Right cardiac atrium (tissue), 5 donors: ENCODE measurements at places on chromosomes 12 and 14. TPM values are rescaled to one million over a fixed set of nuclear protein-coding genes. Genes with fewer than 3 reads are reported as not detected.

- no peak for DNase-seq
Observed at GRCh38 chr14:99257122-99257672, 14.8 kb downstream of the BCL11B start.

DNA sequence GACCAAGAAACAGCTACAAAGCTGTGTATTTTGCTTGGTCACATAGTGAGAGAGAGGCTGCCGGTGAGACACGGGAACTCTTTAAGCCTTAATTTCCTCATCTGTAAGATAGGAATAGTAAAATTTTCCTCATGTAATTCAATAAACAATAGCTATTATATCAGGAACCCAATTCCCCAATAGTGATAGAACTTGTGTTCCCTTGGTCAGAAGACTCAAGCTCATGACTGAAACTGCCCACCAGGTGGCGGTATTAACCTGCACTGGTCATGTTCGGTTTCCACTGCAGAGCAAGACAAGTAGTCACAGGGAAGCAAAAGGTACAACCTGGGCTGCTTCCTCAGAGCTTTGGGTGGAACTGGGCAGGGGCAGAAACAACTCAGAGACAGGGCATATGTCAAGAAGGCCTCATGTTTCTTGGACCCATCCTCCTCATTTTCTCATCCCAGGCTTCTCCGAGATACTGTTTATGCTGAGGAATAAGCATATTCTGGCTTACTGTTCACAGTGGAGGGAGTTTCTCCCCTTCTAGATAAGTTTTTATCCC lies 4.2 kb upstream of the AJUBA start:
- peak; percentile 89 for DNase-seq

- DNase-seq: no peak
Observed at GRCh38 chr14:78637908-78638475, 467.8 kb downstream of the NRXN3 start.

DNA sequence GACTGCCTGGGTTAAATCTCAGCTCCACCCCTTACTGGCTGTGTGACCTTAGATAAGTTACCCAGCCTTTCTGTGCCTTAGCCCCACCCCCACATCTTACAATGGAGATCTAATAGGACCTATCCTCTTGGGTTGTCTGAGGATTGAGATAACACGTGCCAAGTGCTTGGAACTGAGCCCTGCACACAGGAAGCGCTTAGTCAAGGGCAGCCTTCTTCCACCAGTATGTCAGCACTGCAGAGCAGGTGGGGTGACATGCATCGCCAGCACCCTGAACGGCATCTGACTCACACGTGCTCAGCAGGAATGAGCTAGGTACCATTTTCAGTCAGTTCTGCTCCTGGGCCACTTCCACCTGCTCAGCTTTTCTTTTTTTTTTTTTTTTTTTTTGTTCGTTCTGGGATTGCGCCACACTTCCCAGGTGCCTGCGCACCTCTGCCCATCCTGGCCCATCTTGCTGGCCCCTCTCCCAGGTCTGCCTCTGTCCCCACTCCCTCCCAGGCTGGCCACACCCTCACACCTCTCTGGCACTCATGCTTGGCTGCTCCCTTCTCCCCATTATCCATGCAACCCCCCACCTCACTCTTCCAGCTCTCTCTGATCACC lies 19.6 kb downstream of the LGMN start:
- DNase-seq: no peak

- no peak for DNase-seq
Observed at GRCh38 chr12:57029457-57029856, 13.1 kb upstream of the TAC3 start.

- DNase-seq: no peak
Observed at GRCh38 chr12:119393677-119394076, 59.1 kb downstream of the CCDC60 start.

- DNase-seq: no peak
Observed at GRCh38 chr14:59131938-59132795, 56.3 kb upstream of the DAAM1 start.

Gene MYF6
- total RNA-seq: not detected

Gene IKZF4
- 8.7 TPM for total RNA-seq

- DNase-seq: no peak
Observed at GRCh38 chr12:22409377-22410164, 75.1 kb upstream of the ST8SIA1 start.

DNA sequence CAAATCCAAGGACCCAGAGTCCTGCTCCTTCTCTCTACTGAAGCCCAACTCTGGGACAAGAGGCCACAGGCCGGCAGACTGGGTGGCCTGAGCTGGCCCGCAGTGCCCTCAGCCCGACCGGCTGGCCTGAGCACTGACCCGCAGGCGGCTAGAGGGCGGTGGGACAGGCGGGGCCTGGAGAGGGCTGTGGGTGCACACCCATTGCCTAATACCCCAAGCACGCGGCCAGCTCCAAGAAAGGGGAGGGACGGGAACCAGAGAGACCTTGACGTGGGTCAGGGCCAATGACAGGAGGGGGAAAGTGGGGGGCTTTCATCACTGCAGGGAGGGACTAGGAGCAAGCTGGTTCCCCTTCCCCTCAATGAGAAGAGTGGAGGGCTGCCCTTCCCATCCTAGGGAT lies 2.0 kb upstream of the WNT10B start:
- DNase-seq: peak; percentile 93

Gene TAS2R50
- total RNA-seq: 0.63 TPM

DNA sequence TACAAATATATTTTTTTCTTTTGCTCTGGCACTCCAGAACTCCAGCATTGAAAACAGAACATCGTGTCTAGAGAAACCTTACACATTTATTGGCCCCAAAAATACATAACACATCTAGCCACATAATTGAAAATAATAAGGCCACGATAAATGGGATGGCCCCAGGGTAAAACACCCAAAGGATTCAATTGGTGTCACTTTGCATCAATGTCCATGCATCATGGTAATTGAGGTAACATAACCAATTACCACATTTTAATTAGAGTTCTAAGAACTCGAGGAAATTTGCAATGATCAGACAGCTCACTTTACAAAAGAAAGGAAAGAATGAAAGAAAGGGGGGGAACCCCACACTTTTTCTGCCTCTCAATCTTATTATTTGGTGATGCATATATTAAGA lies 151.8 kb upstream of the NPAS3 start:
- DNase-seq: no peak

DNA sequence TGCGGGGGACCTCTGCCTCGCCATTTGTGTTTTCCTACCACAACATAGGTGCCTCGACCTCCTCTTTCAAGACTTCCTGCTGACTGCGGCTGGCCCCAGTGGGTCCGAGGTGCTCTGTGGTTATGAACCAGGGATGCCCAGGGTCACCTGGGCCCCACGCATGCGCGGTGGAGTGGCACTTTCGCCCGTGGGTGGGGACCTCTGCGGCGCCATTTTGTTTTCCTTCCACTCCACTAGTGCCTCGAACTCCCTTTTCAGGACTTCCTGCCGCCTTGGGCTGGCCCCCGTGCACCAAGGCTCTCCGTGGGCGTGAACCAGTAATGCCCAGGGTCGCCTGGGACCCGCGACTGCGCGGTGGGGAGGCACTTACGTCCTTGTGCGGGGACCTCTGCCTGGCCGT lies 351.6 kb downstream of the ALG10 start:
- DNase-seq: no peak

GRCh38 chr12:74647256-74647655 lies 109.6 kb downstream of the ATXN7L3B start:
- no peak for DNase-seq

Gene SERPINA12
- not detected for total RNA-seq

Gene HNF1A
- not detected for total RNA-seq

Gene RDH5
- 24.4 TPM for total RNA-seq

Gene SLC2A14
- total RNA-seq: not detected

DNA sequence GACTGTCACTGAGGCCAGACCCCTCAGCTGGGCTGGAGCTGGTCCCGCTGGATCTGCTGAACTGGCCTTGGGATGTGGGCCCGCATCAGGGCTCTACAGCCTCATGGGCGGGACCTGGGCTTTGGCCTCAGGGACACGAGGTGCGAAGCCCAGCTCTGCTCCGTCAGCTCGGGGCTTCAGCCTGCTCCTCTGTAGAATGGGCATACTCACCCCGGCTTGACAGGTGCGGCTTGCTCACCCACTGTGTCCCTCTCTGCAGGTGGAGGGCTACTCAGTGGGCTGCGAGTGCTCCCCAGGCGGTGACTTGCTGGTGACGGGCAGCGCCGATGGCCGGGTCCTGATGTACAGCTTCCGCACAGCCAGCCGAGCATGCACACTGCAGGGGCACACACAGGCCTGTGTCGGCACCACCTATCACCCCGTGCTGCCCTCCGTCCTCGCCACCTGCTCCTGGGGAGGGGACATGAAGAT lies 57.6 kb downstream of the BEGAIN start:
- DNase-seq: no peak

DNA sequence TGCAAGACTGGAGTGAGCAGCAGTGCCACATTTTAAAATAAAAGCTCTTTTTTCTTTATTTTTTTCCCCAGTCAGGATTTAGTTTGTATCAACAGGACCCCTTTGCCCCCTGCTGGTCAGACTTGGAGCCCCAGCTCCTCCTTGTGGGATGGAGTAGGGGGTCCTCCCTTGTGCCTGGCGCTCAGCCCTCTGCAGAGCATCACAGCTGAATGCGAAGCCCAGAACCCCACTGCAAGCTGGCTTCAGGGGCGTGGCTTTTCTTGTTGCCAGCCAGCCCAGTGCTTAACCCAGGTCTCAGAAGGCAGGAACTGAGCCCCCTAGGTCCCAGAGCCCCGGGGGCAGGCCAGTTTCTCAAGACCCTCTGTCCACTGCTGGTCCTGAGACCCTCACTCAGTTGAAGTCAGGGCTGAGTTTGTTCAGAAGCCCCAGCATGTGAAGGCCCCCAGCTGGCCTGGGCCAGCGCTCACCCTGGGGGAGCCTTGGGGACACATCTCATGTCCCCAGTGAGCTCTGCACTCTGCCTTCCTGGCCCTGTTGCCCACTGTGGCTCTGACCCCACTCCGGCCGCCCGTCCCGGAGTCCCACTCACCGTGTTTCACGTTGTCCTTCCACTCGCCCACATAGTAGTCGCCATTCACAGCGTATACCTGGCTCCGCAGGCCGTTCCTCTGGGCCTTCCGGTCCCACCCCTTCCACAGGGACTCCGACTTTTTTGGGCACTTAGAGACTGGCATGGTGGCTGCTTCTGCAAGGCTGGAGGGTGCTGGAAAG lies 519 bp downstream of the MORN3 start:
- no peak for DNase-seq

Gene DNAH10
- total RNA-seq: 0.09 TPM

Gene NKX2-1
- total RNA-seq: 0.25 TPM

Gene NOVA1
- 5.2 TPM for total RNA-seq

DNA sequence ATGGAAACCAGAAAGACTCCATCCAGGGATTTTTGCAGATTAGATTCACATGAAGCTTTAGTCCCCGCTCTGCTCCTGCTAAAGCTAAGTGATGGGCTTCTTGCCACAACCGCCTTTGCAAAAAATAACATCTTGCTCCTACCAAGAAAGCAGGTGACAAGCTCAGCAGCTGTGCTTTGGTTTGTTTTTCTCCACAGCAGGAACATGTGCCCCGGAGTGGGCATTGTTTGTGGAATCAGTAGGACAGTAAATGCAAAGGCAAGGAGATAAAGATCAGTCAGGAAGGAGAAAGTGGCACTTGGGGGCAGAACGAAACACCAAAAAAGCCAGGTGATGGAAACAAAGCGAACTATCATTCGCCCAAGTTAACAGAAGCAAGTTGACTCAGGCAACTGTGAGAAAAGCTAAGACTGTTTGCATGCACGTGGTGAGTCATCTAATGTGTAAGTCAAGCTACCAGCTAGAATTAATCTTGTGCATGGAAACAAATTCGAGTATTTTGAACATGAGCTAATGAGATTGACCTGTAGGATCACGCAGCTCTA lies 165.5 kb upstream of the PLXNC1 start:
- DNase-seq: no peak

- peak; percentile 78 for DNase-seq
Observed at GRCh38 chr14:75980856-75981255, 939 bp downstream of the TGFB3 start.

DNA sequence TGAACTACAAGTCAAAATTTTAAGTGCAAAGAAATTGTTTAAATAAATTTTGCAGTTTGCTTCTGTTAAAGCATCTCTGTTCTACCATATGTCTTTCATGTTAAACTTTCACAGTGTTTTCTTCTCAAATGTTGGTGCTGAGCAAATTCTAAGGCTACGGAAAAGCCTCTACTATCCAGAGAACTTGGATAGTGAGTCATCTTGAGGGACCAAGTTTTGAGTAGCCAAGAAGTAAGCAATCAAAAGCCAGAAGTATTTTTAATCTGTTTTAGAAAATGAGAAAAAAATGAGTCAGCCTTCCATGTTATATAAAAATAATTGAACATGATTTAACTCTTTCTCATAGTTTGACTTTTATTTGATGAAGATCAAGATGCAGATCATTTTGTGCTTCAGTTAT lies 3.3 kb downstream of the BRMS1L start:
- no peak for DNase-seq

GRCh38 chr14:72404106-72404774 lies 472.0 kb downstream of the RGS6 start:
- DNase-seq: no peak

DNA sequence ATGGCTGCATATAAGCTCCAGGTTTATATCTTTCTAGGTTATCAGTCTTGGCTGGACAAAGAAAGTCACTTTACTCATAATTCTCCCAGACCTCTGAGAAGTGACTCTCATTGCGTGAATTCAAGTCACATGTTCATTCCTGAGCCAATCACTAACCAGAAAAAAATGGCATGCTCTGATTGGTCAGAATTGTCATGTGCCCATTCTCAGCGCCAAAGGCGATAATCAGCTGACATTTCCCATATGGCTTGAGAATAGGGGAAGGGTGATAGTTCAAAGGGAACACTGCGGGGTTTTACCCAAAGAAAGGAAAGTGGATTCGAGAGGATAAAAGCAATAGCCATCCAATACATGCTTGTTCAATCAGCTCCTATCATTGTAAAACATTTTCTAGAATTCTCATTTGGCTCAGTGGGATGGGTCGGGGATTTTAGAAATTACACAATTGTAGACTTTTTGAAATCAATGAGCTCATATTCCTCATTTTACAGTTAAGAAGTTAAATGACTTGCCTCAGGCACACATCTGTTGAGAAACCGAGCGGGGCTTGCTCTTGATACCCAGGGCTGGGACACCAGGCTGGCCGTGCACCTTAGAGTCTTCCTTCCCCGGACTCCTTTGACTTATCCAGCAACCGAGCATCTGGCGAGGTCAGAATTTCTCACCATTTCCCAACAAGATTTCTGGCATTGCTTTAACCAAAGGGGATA lies 454.0 kb upstream of the TBX3 start:
- peak; percentile 29 for DNase-seq

Gene GPD1
- 12.3 TPM for total RNA-seq

GRCh38 chr12:117142094-117142493 lies 42.9 kb upstream of the TESC start:
- no peak for DNase-seq

Gene KIF5A
- 0.17 TPM for total RNA-seq

Gene ADAM21
- not detected for total RNA-seq

Gene C12orf54
- not detected for total RNA-seq

- no peak for DNase-seq
Observed at GRCh38 chr14:63436286-63437098, 106.7 kb downstream of the PPP2R5E start.

Gene IFI27
- total RNA-seq: 98.5 TPM

Gene ACRBP
- 1.0 TPM for total RNA-seq

Gene HOXC5
- not detected for total RNA-seq

- no peak for DNase-seq
Observed at GRCh38 chr12:1977109-1977508, 27.1 kb downstream of the DCP1B start.

Gene PIWIL1
- total RNA-seq: not detected
